Dermis blood vessel endothelial cell (primary cell): ENCODE measurements at places on chromosomes 4 and X.
A peak's percentile ranks its signal among the peaks of the same experiment; 100 is the strongest.

- DNase-seq = no peak
Observed at GRCh38 chrX:149074398-149074797, 430.7 kb downstream of the IDS start.

DNA sequence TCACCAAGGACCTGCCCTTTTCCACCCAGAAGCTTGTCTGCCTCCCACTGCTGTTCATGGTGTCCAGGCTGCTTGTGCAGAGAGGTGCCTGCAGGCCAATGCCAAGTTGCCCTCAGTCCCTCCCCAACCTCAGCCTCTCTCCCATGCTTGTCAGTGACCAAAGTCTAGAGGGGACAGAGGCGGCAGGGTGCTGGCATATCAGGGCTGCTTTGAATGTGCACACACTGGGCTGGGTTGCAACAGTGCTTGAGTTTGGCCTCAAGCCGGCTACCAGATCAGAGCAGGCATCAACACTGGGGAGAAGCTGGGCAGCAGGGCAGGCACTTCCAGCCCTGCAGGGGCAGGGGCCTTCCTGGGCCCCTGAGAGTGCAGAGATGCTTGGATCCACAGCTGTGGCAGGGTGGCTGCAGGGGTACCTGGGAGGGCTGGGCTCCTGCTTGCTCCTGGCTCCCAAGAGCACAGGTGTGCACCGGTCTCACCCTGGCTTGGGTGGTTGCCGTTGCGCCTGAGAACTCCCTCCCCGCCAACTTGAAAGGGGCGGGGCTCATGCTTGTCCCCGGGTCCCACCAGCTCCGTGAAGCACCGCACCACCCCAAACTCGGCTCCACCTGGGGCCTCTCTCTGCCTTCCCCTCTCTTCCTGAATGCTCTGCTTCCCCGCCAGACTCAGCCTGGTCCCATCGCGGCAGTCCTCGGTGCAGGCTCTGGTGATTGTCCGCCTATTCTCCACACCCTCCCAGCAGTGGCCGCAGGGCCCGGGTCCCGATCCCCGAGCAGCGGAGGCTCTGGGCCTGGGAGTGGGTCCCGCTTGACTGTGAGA is 1681.9 kb upstream of the ADGRL3 start:
- DNase-seq = no peak

DNA sequence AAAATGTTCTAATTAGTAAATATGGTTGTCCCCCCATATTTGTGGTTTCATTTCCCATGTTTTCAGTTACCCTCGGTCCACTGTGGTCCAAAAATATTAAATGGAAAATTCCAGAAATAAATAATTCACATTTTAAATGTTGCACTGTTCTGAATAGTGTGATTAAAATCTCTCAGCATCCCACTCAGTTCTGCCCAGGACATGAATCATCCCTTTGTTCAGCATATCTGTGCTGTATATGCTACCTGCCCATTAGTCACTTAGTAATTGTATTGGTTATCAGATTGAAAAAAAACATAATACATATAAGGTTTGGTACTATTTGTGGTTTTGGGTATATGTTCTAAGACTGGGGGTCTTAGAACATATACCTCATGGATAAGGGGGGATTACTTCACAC is 55.1 kb upstream of the NXF3 start:
- no peak for DNase-seq

DNA sequence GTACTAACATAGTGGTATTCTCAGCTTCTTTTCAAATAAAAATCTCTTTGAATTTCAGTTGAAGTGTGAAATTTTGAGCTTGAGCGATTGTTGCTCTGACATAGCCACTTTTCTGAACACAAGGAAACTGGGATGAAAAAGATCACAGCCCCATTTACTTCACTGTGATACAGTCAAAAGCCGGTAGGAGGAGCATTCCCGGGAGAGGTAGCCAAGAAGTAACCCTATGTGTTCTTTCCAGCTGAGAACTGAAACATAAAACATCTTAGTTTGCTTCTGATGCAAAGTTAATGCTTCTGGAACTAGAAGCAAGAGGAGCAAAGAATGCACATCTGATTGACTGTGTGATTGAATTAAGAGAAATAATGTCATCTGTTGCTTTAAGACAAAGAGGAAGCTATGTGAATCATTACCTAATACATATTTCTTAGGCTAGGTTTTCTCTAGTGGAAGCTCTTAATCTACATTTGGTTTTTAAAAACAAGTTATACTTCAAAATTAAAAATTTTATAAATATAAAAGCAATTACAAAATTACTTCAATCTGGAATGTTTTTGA is 88.3 kb upstream of the UNC5C start:
- DNase-seq = peak; percentile 6

GRCh38 chrX:108439961-108440696 is 491 bp downstream of the COL4A5 start:
- peak; percentile 44 for DNase-seq

- DNase-seq = peak; percentile 43
Observed at GRCh38 chr4:153649572-153649991, 34.5 kb upstream of the TLR2 start.
